ENCODE measurements at places on chromosomes 1 and 21.
A peak's percentile ranks its signal among the peaks of the same experiment; 100 is the strongest.

GRCh38 chr1:201016211-201016651 is 7.3 kb downstream of the KIF21B start:
- H3K27me3 ChIP-seq: no peaks in the 10 kb centered on the region
- peak overlapping the region; percentile 97 for H3K27ac ChIP-seq
- no peak for DNase-seq
- H3K36me3 ChIP-seq: peaks cover 38% of the 10 kb centered on the region
- peaks cover 92% of the 10 kb centered on the region for H3K4me1 ChIP-seq

DNA sequence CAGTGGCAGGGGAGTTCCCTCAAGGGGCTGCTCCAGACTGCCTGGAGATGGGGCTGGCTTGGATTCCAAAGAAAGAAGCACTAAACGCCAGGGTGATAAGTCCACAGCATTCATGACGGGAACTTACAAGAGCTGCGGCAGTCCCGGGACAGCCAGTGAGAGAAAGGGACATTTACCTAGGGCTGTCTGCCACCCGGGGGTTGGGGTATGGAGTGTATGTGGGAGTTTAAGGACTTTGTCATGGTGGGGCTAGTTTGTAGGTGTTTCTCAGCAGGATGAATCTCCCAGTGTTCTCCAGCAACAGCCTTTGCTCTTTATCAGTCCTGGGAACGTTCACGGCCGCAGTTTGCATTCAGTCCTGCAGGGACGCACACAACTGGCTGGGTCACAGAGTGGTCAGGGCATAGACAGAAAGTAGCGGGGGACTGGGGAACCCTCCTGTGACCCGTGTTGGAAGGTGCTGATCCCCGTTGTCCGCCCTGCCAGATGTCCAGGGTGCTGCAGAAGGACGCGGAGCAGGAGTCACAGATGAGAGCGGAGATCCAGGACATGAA is 41.4 kb upstream of the HMGN1 start:
- H3K27me3 ChIP-seq: no peaks in the 10 kb centered on the region
- peaks cover 25% of the 10 kb centered on the region for H3K4me1 ChIP-seq
- peaks cover 18% of the 10 kb centered on the region for H3K36me3 ChIP-seq
- DNase-seq: no peak
- no peak overlapping the region for H3K4me3 ChIP-seq

- no peaks in the 10 kb centered on the region for H3K27me3 ChIP-seq
- H3K27ac ChIP-seq: peak overlapping the region; percentile 98
- peak; percentile 80 for DNase-seq
- H3K36me3 ChIP-seq: peaks cover 4% of the 10 kb centered on the region
Measured at GRCh38 chr1:117366177-117367045, 838 bp upstream of the MAN1A2 start.

DNA sequence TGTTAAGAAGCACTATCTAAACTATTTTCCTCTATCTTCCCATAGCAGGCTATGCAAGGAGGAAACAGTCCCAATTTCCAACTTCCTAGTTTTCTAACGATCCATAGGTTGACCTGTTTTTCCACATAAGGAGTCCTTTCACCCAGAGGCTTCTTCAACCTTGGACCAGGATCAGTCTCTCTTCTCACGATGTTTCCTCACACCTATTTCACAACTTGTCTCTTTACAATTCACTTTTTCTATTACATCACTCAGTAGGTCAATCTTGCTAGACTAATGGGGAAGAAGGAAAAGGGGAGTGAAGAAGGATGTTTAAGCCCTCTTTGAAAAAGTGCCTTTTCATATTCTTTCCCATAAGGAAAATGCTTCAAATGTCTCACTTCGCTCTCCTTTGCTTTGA is 15.9 kb downstream of the PALMD start:
- H3K27me3 ChIP-seq: peaks cover 6% of the 10 kb centered on the region
- no peaks in the 10 kb centered on the region for H3K4me1 ChIP-seq
- H3K4me3 ChIP-seq: no peak overlapping the region
- DNase-seq: no peak
- H3K36me3 ChIP-seq: no peaks in the 10 kb centered on the region

Measured in activated CD8-positive, alpha-beta T cell treated with anti-CD3 and anti-CD28 coated beads for 36 hours (primary cell).